ENCODE measurements at places on chromosomes 2 and 18. TPM values are rescaled to one million over a fixed set of nuclear protein-coding genes. Genes with fewer than 3 reads are reported as not detected.

The PLGLB2 gene
- total RNA-seq: 299 TPM

The CTDSP1 gene
- 65.7 TPM for total RNA-seq

The FSIP2 gene
- total RNA-seq: 0.19 TPM

The PSMA8 gene
- total RNA-seq: not detected

The POU3F3 gene
- total RNA-seq: not detected

The ABCB11 gene
- 21.3 TPM for total RNA-seq

The NDUFV2 gene
- total RNA-seq: 166 TPM

The FBXO48 gene
- total RNA-seq: 1.2 TPM

The CSRNP3 gene
- 0.37 TPM for total RNA-seq

The FIGLA gene
- not detected for total RNA-seq

The NT5DC4 gene
- total RNA-seq: not detected

The TAF1B gene
- 6.6 TPM for total RNA-seq

The STARD6 gene
- not detected for total RNA-seq

The SPP2 gene
- total RNA-seq: 146 TPM

The NT5C1B gene
- not detected for total RNA-seq

The CD226 gene
- total RNA-seq: 2.6 TPM

The IL37 gene
- not detected for total RNA-seq

The PFN4 gene
- total RNA-seq: not detected

The TEX44 gene
- not detected for total RNA-seq

The ALKAL2 gene
- 1.9 TPM for total RNA-seq

The GNAL gene
- 1.1 TPM for total RNA-seq

The IL36A gene
- not detected for total RNA-seq

The SKA1 gene
- total RNA-seq: 0.75 TPM

The RAB31 gene
- total RNA-seq: 4.3 TPM

The MOGAT1 gene
- total RNA-seq: 5.3 TPM

The GPR17 gene
- not detected for total RNA-seq

The MAPK4 gene
- total RNA-seq: 1.4 TPM

The SULT1C4 gene
- 2.7 TPM for total RNA-seq

The DUSP2 gene
- 2.5 TPM for total RNA-seq

The FLACC1 gene
- total RNA-seq: 0.86 TPM

The BMP10 gene
- 4.5 TPM for total RNA-seq

The CXCR1 gene
- total RNA-seq: 0.40 TPM

The TNP1 gene
- total RNA-seq: not detected

The AMER3 gene
- total RNA-seq: not detected

The LIPG gene
- total RNA-seq: 120 TPM

The ACVR1C gene
- 0.37 TPM for total RNA-seq

The BOLL gene
- not detected for total RNA-seq

The NEURL3 gene
- total RNA-seq: 2.9 TPM

The RBBP8 gene
- total RNA-seq: 21.4 TPM

The DRC1 gene
- total RNA-seq: 0.31 TPM

The ZFP36L2 gene
- total RNA-seq: 50.0 TPM

The PIEZO2 gene
- 6.6 TPM for total RNA-seq

The MALL gene
- total RNA-seq: 3.1 TPM

The IL1RN gene
- total RNA-seq: 33.3 TPM

The GCG gene
- total RNA-seq: not detected

The DTYMK gene
- total RNA-seq: 18.7 TPM

The LDLRAD4 gene
- 12.8 TPM for total RNA-seq

The DNER gene
- total RNA-seq: not detected

The DNAJB2 gene
- 32.6 TPM for total RNA-seq

Measured in right lobe of liver (tissue), 6 donors.